Heart right ventricle (tissue), 16 donors: ENCODE measurements at places on chromosomes 5 and 9. TPM values are rescaled to one million over a fixed set of nuclear protein-coding genes. Genes with fewer than 3 reads are reported as not detected.

GRCh38 chr9:114150608-114151007, 4.7 kb upstream of the COL27A1 start:
- no peak overlapping the region for H3K4me3 ChIP-seq
- peaks cover 34% of the 10 kb centered on the region for H3K27me3 ChIP-seq
- H3K36me3 ChIP-seq = no peaks in the 10 kb centered on the region
- no peak overlapping the region for H3K27ac ChIP-seq
- H3K4me1 ChIP-seq = peaks cover 4% of the 10 kb centered on the region
- no peak for DNase-seq

- peak overlapping the region; percentile 31 for H3K27ac ChIP-seq
- no peaks in the 10 kb centered on the region for H3K36me3 ChIP-seq
- no peaks in the 10 kb centered on the region for H3K27me3 ChIP-seq
Observed at GRCh38 chr5:157541447-157542118, 34.0 kb downstream of the ADAM19 start.

Gene NR2F1-AS1
- 0.66 TPM for total RNA-seq

GRCh38 chr9:112810696-112811490, 60.3 kb downstream of the SNX30 start:
- H3K4me1 ChIP-seq = no peaks in the 10 kb centered on the region
- H3K27ac ChIP-seq = no peak overlapping the region
- H3K36me3 ChIP-seq = no peaks in the 10 kb centered on the region

DNA sequence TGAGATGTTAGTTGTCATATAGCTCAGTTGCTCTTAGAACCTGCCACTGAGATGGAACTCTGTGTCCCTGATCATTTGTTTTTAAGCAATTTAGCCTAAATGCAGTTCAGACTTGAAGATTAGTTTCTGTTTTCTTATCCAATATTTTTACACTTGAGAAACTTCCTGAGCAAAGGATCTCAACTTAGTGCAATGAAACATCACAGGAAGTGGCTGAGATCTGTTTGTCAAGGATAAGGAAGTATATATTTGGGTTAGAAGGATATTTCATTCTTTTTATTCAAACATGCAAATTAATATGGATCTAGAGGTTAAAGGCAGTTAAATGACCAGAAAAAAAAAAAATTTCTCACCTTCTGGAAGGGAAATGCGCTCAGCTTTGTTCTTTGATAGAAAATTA, 19.7 kb upstream of the F2R start:
- H3K27me3 ChIP-seq = no peaks in the 10 kb centered on the region
- peaks cover 33% of the 10 kb centered on the region for H3K4me1 ChIP-seq
- H3K27ac ChIP-seq = no peak overlapping the region

Gene INSL4
- not detected for total RNA-seq

DNA sequence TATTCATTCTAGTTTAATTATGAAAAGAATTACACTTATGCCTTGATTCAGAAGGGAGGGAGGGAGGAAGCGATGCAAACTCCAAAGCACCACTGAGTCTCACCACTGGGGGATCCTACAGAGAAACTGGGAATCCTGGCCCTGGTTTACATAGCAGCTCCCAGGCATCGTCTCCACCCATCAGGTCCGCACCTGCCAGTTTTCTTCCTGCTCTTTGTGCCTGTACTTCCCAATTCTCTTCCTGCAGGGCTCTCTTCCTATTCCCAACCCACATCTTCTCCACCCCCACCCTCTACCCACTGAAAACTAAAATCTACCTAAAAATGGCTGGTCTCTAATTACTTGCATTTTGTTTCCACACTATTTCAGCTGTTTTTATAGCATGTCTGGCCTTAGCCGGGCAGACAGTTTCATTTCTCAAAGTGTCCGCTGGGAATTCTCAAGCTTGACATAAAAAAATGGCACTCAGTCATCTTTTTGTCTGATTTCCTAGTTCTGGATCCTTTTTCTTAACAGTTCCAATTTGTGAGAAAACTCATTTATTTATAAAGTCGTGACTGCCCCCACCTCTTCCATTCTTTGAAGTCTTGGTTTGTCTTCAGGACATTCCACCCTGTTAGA, 1.6 kb upstream of the TNIP1 start:
- no peaks in the 10 kb centered on the region for H3K36me3 ChIP-seq
- H3K4me3 ChIP-seq = no peak overlapping the region
- DNase-seq = no peak

GRCh38 chr5:72195581-72195980, 88.3 kb downstream of the MAP1B start:
- DNase-seq = no peak
- H3K36me3 ChIP-seq = peaks cover 77% of the 10 kb centered on the region
- peaks cover 7% of the 10 kb centered on the region for H3K4me1 ChIP-seq
- H3K27ac ChIP-seq = no peak overlapping the region
- no peak overlapping the region for H3K4me3 ChIP-seq
- no peaks in the 10 kb centered on the region for H3K27me3 ChIP-seq

GRCh38 chr9:8365029-8365428, 565.5 kb upstream of the DMAC1 start:
- no peak overlapping the region for H3K27ac ChIP-seq
- no peaks in the 10 kb centered on the region for H3K27me3 ChIP-seq
- no peaks in the 10 kb centered on the region for H3K36me3 ChIP-seq
- no peak overlapping the region for H3K4me3 ChIP-seq
- H3K4me1 ChIP-seq = no peaks in the 10 kb centered on the region

DNA sequence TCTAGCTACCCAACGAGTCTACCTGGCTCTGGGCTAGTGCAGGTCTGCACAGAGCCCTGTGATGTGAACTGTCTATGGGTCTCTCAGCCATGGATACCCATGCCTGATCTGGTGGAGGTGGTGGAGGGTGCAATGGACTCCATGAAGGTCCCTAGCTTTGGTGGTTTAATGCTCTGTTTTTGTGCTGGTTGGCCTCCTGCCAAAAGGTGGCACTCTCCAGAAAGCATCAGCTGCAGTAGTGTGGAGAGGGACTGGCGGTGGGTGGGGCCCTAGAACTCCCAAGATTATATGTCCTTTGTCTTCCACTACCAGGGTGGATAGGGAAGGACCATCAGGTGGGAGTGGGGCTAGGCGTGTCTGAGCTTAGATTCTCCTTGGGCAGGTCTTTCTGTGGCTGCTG, 290.1 kb downstream of the AGTPBP1 start:
- H3K27ac ChIP-seq = no peak overlapping the region
- no peak for DNase-seq
- no peak overlapping the region for H3K4me3 ChIP-seq
- no peaks in the 10 kb centered on the region for H3K27me3 ChIP-seq
- H3K36me3 ChIP-seq = no peaks in the 10 kb centered on the region

DNA sequence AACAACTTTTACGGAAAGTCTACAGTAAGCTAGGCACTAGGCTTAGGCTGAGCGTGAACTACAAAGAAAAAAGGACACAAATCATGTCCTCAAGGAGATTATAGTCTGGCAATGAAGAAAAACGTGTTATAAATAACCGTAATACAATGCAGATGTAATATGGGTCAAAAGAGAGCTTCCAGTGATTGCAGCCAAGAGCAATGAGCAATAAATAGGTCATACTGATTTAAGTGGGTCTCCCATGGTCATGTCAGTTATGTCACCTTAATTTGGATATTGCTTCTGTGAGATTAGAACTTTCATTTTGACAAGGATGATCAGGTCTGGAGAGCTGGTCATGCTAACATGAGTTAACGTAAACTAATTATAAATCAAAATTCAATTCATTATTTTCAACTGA, 158.6 kb upstream of the GNA14 start:
- H3K4me3 ChIP-seq = no peak overlapping the region
- no peak overlapping the region for H3K27ac ChIP-seq
- DNase-seq = no peak
- H3K36me3 ChIP-seq = peaks cover 21% of the 10 kb centered on the region
- no peaks in the 10 kb centered on the region for H3K27me3 ChIP-seq

DNA sequence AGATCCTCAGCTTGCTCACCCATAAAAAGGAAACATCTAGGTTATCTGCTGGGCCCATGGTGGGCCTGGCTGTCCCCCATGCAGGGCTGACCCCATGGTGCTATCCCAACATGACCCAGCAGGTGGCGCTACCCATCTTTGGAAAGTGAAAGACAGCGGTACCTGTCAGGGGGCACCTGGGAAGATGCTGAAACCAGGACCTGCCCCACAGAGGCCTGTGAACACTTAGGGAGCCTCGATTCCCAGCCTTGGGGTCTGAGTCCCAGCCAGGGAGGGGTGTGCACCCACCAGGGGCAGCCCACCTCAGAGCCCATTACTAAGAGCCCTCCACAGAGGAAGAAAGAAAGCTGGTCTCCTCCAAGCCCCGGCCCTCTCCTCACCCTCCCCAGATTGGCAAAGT, 46.6 kb upstream of the IPPK start:
- peaks cover 98% of the 10 kb centered on the region for H3K36me3 ChIP-seq
- H3K27me3 ChIP-seq = no peaks in the 10 kb centered on the region
- peaks cover 28% of the 10 kb centered on the region for H3K4me1 ChIP-seq
- peak; percentile 72 for DNase-seq

Gene POC5
- 2.6 TPM for total RNA-seq

GRCh38 chr9:137672907-137673791, 54.3 kb downstream of the EHMT1 start:
- H3K4me3 ChIP-seq = no peak overlapping the region
- DNase-seq = peak; percentile 51
- no peaks in the 10 kb centered on the region for H3K36me3 ChIP-seq

Gene MEGF10
- 0.38 TPM for total RNA-seq

Gene C9orf153
- 0.36 TPM for total RNA-seq

DNA sequence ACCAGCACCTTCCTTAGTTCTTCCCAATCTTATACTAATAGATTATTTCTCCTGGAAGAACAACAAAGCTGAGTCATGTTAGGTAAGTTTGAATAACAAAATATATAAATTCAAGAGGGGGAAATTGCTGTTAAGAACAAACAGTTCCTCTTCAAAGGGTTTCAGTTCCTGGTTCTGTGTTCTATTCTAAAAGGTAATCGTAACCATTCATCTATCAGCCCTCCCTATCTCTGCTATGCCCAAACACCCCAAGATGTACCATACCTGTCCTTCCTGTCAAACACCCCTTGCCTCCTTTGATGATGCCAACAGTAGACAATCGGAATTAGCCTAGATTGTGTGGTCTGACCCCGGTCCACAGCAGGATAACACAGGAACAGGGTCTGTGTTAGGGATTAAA, 4.2 kb upstream of the RNF180 start:
- DNase-seq = no peak
- H3K36me3 ChIP-seq = no peaks in the 10 kb centered on the region
- H3K27me3 ChIP-seq = no peaks in the 10 kb centered on the region
- no peak overlapping the region for H3K4me3 ChIP-seq
- peaks cover 19% of the 10 kb centered on the region for H3K4me1 ChIP-seq

Gene SH3RF2
- 234 TPM for total RNA-seq

DNA sequence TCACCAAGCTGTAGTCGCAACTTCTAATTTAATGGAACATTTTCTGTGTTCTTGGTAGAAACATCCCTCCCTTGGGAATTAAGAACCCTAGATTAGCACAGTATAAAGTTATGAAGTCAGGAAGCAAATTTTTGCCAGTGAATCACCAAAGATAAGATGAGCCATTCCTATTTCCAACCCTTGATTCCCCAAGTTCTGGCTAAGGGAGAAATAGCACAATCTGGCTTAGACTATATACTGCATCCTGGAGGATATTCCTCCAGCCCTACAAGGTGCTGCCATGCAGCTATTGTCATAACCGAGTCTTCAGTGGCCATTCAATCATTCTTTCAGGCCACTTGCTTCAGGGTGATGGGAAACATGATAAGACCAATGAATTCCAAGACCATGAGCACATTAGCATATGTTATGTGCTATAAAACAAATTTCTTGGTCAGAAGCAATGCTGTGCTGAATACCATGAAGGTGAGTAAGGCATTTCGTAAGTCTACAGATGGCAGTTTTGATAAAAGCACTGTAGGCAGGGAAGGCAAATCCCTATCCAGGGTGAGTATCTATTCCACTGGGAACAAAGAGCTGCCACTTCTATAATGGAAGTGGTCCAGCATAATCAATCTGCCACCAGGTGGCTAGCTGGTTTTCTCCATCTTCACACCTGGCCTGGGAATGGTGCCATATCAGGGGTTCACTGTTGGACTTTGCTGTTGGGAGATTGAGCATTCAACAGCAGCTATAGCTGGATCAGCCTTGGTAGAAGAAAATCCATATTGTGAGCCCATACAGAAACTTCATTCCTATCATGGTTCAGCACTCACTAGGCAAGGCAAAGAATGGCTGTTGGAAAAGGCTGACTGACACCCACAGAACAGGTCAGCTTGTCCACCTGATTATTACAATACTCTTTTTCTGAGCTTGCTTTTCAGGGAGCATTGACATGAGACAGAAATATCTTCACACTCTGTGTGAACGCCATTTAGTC, 19.6 kb upstream of the ARL15 start:
- peaks cover 4% of the 10 kb centered on the region for H3K4me1 ChIP-seq
- H3K27ac ChIP-seq = no peak overlapping the region
- no peak overlapping the region for H3K4me3 ChIP-seq

- no peaks in the 10 kb centered on the region for H3K27me3 ChIP-seq
- DNase-seq = peak; percentile 61
- H3K36me3 ChIP-seq = peaks cover 3% of the 10 kb centered on the region
Observed at GRCh38 chr5:140336388-140336787, 10.0 kb downstream of the HBEGF start.

Gene PCDHGB4
- total RNA-seq = 6.1 TPM

Gene PDGFRB
- total RNA-seq = 35.2 TPM

DNA sequence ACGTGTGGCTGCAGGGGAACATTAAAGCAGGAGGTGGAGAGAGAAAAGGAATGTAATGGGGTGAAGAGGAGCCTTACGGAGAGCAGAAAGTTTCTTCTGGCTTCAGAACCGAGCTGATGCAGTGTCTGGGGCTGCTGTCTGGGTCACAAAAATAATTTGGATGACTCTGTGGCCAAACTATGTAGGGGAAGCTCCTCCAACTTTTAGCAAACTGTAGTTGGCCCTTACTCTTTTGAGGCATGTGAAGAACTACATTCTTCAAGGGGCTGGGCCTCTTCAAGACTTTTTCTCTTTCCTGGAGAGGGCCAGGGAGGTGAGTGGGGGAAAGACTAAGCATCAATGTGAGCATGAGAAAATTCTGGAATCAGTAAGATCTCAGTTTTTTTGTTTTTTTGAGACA, 31.9 kb upstream of the SPARC start:
- no peak overlapping the region for H3K27ac ChIP-seq
- H3K4me3 ChIP-seq = no peak overlapping the region
- no peak for DNase-seq
- H3K27me3 ChIP-seq = no peaks in the 10 kb centered on the region

Gene CNTNAP3B
- total RNA-seq = 16.2 TPM

Gene PFN3
- not detected for total RNA-seq

DNA sequence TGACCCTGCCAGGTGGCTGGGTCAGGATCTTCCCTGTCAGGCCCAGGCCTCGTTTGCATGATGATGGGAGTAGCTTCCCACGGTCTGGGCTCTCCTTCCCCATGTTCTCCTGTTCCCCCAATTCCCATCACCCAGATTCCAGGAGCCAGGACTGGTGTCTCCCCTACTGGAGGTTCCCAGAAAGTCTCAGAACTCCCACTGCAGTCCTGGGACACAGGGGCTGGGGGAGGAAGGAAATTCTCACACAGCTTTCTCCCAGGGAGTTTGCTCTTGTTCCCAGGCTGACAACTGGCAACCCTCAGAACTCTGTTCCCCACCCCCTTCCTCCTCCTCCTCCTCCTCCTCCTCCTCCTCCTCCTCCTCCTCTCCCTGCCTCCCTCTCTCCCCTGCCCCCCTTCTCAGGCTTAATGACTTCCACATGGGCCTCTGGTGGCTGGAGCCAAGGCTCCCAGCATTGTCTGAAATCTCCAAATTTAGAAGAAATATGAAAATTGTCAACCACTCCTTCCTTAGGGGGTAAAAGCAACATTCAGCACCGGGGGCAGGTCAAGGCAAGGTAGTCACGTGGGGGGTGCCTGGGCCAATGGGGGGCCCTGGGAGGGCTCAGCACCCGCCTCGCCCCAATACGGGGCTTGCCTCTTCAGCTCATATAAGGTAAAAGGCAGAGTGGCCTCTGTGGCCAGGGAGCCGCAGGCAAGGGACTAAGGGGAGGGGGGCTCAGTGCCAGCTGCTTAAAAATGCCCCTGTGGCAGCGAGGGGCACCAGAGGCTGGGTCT, 27.3 kb upstream of the IL17B start:
- no peaks in the 10 kb centered on the region for H3K36me3 ChIP-seq
- peak overlapping the region; percentile 86 for H3K27ac ChIP-seq
- peak overlapping the region; percentile 53 for H3K4me3 ChIP-seq
